ENCODE measurements at places on chromosomes 6 and 20.

DNA sequence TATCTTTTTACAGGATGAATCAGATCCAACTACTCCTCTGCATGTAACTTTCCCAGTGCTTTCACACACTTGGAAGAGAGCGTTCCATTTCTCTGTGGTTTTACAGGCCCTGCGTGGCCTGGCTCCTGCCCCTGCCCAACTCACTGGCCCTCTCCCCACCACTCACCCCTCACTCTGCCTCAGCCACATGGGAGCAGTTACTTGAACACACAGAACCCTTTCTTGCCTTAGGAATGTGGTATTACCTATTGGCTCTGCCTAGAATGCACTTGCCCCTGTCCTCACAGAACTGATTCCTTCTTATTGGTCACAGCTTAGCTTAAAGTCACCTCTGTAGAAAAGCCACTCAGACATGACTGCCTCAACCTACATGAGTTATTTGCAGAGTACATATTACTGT lies 108.4 kb downstream of the CRYBG1 start:
- DNase-seq, result no peak

DNA sequence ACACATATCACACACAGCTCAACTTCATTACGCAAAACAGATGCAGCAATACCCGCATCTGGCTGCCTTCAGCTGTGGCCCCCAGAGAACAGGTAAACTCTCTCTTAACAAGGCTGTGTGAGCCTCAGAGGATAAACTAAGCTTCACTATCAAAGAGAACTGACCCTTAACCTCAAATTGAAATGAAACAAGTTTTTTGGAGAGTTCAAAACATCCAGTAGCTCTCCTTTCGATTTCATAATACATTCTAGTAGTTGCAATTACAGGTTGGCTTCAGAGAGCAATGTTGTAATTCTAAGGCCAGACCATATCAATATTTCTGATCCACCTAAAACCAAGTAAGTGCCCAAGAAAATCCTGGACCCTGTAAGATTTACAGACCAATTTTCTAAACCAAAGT lies 113.5 kb downstream of the FAXC start:
- no peak for DNase-seq

DNA sequence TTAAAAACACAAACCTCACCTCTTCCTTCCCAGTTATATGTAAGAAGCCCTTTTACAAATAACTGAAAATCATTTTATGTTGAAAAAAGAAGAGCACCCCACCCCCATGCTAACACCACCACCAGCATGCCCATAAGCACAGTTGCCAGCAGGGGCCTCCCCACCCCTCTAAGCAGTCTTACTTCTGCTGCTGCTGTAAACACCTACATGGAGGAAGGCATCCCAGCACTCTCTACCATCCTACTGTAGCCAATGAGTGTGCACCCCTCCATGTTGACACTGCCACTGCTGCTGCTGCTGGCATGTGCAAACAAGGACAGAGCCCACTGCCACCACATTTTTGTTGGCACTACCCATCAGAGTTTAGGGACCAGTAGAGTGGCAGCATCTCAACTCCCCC lies 49.6 kb upstream of the PHIP start:
- no peak for DNase-seq

- DNase-seq, result no peak
These were observed 14.7 kb downstream of the LRRC73 start for GRCh38 chr6:43495409-43495941.

DNA sequence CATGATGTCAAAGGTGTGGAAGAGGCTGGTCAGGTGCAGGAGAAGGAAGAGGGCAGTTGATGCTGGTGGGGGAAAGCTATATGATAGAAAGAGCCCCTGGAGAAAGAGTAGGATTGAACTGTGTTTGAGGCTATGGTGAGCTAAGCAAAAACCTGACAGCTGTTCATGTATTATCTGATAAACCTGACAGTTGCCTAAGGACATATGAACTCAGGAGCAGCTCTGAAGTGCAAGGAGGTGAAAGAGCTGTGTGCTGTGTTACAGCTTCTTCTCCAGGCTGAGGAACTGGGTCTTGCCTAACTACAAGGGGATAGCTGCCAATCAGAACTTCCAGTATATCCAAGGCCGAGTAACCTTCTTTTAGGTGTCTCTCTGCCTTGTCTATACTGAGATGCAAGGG lies 81.8 kb downstream of the LCA5 start:
- no peak for DNase-seq

DNA sequence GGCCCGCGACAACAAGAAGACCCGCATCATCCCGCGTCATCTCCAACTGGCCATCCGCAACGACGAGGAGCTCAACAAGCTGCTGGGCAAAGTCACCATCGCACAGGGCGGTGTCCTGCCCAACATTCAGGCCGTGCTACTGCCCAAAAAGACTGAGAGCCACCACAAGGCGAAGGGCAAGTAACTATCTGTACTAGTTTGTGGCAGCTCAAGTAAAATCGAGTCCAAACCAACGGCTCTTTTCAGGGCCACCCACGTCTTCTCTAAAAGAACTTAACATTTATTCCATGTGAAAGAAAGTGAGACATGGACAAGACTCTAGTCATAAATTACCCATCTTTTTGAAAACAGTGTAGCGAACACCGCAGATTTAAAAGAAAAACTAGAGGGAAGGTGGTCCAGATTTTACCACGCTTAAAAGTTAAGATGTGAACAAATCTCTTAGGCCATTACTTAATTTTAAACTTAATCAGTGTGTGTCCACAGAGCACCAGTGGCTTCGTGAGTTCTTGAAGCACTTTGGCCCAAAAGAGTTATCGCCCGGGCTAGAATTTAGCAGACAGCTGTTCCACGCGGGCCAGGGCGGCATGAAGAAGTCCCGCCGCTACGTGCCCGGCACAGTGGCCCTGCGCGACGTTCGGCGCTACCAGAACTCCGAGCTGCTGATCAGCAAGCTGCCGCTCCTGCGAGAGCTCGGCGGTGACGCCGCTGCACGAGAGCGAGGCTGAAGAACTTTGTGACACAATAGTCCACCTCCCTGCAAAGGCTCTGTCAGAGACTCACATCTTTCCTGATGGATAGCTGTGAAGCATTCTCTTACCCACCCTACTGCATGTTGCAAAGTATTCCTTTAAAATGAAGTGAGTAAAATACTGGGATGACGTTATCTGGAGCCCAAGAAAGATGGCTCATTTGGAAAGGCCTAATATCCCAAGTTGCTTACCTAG lies 113.9 kb upstream of the PRSS16 start:
- DNase-seq, result peak; percentile 79

DNA sequence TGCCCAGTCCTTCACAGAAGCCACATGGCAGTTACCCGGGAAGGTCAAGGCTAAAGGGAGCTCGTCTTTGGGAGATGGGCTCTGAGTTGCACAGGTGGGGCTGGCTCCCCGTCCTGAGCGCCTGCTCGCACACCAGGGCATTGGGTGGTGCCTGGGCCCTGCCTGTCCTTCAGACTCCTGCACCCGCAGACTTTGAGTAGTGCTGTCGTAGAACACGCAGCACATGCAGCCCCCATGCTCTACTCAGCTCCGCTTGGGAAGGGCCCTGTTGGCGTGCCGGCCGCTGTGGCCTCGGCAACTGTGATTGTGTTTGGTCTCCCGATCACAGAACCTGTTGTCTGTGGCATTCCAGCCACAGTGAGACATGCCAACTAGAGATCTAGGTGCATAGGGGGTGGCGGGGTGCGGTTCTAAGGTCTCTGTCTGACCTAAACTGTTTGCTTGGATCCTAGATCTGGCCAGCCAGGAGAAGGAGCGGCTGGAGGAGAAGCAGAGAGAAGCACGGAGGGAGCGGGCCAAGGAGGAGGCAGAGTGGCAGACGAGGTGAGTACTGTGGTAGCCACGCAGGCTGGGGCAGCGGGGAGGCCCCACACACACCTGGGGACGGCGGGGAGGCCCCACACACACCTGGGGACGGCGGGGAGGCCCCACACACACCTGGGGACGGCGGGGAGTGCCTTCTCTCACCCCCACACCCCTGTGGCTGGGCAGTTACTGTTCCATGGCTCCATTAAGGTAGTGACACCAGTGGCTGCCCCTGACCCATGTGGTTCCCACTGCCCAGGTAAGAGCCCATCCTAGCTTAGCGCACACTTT lies 11.3 kb upstream of the ADRM1 start:
- DNase-seq, result no peak

DNA sequence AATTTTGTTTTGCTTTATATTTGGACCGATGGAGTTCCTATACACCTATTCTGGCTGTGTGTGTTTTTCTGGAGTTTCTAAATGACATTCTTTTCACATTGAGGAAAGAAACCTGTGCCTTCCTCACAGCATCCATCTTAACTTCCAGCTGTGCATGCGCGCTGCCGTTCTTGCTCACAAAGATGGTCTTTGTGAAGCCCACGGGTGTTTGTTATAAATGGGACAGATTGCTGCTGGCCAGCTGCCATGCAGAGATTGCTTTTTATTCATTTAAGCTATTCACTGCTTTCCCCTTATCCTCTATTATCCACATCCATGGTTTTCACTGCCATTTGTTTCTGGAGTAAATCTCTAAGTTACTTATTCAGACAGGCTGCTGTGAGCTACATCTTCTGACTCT lies 54.2 kb downstream of the SYNDIG1 start:
- no peak for DNase-seq

All from stimulated activated naive CD8-positive, alpha-beta T cell treated with anti-CD3 and anti-CD28 coated beads, Interleukin-15, Interleukin-2, amounts not matched to agents 100 U/mL and 50 U/mL, for 24 hours (primary cell).